NCI-H187 treated with DMSO at 0.1 percent for 48 hours (cell line): ENCODE measurements at places on chromosomes 16 and 17.

DNA sequence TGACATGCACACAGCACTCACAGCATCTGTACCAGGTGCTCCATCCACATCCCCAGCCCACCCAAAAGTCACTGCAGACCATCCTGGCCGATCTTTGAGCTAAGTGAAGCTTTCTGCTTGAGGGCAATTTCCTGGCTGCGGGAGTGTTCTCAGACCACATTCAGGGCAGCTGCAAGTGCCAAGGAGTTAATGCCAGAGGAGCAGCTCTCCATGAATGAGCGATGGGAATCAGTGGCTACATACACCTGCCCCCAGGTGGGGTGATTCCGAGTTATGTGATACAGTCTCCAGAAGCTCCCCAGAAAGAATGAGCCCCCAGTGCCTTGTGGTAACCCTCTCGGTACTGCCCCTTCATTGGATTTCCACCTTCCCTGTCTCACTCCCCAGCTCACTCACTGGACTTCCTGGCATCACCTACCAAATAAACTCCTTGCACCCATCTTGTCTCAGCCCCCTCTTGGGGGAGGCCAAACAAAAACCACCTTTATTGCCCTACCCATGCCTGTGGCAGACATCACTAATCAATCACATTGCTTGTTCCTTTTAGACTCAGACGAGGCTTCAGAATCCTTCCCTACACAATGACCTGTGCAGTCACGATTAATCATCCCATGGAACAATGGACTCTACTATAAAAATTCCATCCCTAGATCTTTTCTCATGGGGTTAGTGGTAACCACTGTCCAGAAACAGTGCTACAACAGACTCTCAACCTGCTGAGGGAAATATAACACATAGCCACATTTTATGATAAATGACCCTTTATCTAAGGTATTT lies 121.1 kb downstream of the IRX5 start:
- DNase-seq, result no peak

DNA sequence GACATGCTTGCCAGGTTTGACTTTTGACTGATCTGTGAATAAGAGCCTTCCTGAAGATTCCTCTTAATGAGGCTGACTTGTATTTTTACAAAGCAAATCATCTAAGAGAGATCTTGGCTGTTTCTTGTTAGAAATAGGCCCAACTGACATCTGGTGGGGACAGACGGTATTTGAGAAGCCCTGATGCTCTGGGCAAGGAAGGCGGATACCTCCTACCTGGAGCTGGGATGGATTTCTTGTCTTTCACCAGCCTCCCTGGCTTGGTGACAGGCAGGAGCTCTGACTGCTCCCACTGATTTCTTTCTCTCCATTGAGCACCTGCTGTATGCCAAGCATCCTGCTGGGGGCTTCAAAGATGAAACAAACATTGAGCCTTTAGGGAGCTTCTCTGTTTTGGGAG lies 40.4 kb downstream of the AKAP1 start:
- no peak for DNase-seq

DNA sequence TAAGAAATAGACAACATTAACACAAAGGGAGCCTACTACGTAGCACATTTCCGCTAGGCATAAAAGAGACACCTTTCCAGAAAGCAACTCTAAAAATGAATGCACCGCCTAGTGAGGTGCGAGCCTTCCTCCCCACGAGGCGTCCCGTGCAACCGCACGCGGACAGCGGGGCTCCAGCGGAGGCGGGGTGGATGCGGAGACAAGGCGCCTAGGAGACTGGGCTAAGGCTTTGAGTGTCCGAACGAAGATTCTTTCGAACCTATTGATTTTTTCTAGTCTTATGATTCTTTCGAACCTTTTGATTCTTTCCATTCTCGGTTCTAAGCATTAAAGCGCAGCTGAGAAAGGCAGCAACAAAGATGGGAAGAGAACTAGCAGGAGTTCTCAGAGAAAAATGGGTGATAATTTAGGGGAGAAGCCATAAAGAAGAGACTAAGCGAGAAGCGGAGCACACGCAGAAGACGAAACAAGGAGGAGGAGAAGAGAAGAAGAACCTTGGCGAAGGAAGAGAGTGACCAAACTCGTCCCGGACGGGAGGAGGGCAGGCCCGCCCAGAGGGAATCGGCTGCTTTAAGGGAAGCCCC lies 394 bp upstream of the CPD start:
- no peak for DNase-seq

DNA sequence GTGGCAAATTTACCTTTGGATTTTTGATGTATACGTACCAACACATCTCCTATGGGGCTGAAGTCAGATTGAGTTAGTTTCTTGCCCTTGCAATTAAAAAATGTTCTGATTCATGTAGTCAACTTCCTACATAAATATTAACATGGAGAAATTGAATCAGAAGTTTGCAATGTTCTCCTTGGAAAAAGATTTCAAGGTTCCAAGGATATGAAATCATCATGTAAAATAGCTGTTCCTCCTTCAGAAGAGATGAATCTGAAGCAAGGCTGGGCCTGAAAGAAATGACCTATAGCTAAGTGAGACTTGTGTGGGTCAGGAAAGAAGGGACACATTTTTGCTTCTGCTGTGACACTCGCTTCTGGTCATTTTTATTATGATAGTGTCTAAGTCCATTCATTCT lies 131.7 kb downstream of the RGS9 start:
- no peak for DNase-seq

GRCh38 chr17:76946111-76946771 lies 78.0 kb downstream of the MGAT5B start:
- DNase-seq, result no peak

DNA sequence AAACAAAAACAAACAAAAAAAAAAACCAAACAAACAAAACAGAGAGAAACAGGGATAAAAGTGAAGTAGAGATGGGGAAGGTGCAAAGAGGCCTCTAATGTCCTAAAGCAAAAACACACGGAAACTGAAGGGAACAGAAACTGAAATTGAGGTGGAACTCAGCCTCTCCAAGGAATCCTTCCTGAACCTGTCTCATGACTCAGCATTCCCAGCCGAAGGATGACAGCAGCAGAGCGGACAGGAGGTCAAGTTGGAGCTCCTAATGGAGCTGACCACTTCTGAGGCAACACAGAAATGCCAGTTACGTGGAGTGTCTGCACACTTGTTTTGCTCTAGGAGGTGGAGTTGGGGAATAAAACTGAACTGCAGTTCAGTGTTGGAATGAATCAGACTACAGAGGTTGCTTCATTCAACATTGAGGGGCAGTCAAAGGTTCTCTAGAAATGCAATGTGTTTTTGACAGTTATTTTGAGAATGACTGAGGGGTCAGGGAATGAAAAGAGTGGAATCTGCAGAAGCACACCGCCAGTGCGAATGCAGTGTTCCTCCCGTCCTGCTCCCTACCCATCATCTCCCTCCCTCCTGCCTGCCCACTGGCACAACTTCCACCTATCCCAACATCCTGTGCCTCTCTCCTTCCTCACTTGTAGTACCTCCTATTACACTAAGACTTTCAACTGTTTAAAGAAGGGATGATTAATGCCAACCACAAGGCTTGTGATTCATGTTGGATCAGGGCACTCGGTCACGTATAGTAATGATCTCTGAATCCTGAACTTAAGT lies 6.3 kb downstream of the UBE2O start:
- no peak for DNase-seq

DNA sequence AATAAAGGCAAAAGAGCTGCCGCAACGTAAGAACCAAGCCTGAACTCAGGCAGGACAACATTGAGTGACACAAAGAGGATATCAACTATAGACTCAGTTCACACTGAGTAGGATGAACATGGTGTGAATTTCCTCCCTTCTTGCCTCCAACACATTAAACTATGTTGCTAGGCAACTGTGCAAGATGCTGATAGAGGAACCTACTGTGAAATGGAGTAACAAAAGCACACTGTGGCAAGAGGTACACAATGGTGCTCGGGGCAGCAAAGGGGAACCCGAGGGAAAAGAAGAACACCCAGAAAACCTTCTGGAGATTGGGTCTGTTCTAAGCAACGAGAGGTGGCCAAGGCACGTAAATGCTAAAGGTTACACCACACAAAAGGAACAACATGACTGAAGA lies 34.1 kb downstream of the GRB2 start:
- DNase-seq, result no peak

DNA sequence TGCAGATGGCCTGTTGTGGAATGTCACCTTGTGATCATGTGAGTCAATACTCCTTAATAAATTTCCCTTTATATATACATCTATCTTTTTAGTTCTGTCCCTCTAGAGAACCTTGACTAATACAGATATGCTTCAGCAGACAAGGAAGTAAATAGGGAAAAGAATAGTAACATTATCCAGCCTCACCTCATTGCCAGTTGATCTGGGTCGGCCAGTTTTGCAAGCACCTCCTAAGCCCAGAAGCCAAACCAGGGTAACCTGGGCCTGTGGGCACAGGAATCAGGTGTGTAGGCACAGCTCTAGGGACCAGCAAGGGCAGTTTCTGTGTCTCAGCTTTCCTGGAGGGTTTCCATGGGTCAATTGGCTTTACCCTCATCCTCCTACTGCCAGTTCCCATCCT lies 11.9 kb upstream of the CCL17 start:
- no peak for DNase-seq

- no peak for DNase-seq
These were observed 6.6 kb downstream of the HSD11B2 start for GRCh38 chr16:67437513-67437912.

DNA sequence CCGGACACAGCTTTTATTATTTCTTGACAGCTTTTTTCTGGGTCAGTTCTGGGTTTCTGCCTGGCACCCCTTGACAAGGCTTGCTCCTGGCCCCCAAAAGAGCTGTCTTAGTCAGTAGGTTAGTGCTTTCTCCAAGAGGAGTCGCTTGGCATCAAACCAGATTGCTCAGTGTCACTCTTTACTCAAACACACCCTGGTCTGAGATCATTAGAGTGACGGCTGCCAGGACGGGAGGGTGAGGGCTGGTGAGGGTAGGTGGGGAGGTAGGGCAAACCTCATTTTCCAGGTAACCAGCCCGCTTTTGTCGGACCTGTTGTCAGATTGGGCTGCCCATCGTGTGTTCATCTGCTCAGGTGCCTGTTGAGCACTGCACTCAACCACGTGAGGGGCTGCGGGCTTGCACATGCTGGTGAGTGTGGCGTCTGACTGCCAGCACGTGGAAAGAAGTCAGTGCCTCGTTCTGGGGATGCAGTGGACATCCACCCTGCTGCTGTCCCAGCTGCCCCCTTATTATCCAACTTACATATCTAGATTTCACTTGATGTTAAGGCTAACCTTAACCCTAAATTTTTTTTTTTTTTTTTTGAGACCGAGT lies 12.4 kb downstream of the TMEM94 start:
- DNase-seq, result no peak

- no peak for DNase-seq
These were observed 4.8 kb downstream of the DHODH start for GRCh38 chr16:72013389-72013788.

- no peak for DNase-seq
These were observed 11.7 kb downstream of the ABAT start for GRCh38 chr16:8686031-8686621.

GRCh38 chr16:85245307-85246172 lies 133.3 kb upstream of the CIBAR2 start:
- no peak for DNase-seq

- DNase-seq, result no peak
These were observed 6.0 kb upstream of the DPEP1 start for GRCh38 chr16:89607453-89607852.

DNA sequence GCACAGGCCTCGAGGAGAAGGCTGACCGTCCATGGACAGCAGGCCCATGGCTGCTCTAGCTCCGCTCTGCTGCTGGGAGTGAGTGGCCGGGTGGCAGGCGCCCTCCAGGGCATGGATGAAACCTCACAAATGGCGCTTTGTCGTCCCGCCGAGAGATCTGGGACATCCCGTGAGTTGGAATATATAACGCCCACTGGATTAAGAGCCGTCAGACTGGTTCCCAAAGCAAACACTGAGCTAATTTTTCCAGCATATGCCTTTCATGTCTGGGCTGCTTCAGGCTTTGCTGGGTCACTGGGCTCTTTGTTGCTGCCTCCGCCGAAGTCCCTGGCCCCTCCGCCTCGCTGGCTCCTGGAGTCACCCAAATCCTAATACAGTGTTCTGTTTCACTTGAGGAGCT lies 266.3 kb downstream of the FOXL1 start:
- no peak for DNase-seq

DNA sequence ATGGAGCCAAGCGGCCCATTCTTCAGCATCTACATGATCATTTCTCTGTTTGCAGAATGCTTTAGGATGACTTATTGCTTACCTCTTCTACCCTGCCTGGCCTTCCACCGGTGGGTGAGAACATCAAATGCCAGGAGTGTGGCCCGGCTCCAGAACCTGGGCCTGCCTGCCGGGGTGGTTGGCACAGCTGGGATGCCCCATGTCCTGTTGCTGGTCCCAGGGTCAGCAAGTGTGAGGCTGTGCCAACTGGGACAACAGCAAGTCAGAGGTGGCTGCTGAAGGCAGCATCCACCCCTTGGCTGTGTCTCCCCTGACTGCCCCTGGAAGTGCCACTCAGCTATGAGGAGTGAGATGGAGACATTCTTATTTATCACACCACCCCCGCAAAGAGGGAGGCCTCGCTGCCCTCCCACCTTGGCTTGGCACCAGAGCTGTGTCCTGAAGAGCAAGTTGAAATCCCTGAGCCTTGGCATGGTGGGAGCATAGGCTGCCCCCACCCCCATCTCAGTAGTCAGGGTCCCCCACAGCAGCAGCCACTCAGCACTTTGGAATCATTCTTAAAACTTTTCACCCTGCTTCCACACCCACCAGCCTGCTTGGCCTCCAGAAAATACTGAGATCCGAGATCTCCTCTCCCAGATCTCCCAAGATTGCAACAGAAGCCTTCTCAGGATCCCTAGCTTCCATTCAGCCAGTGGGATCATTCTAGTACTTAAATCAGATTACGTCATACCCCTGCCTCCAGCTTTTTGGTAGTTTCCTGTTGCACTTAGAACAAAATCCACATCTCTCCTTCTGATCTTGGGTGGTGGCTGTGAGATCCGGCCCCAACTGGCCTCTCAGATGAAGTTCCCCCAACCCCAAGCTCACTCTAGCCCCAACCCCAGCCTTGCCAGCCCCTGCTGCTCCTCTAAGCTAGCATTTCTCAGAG lies 127.5 kb downstream of the SOCS1 start:
- DNase-seq, result no peak

DNA sequence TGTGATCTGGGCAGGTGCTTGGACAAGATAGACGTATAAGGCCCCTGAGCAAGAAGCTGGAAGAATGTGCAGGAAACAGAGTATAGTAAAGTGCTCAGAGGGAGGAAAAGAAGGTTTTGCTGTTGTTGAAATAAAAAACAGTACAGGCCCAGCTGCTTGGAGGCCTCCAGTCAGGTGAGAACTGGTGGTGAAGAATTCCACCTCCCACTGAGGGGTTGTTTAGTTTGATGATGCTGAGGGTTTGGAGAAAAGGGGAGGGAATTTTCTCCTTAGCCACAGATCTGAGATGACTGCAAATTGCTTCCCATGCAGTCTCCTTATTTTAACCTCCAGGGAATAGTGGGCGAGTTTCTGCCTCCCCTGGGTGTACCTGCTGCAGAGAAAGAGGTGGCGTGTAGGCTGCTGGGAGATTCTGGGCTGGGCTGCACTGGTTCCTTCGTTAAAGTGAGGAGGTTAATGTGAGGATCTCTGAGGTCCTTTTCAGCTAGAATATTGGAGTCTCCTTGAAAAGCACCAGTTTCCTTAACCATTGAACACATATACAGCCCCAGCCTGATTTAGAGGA lies 25.8 kb downstream of the SMPD3 start:
- no peak for DNase-seq

- DNase-seq, result no peak
These were observed 132.0 kb downstream of the BRIP1 start for GRCh38 chr17:61731330-61731729.
